Left ventricle myocardium superior (tissue), 1 donor: ENCODE measurements at places on chromosomes 12 and 14.

DNA sequence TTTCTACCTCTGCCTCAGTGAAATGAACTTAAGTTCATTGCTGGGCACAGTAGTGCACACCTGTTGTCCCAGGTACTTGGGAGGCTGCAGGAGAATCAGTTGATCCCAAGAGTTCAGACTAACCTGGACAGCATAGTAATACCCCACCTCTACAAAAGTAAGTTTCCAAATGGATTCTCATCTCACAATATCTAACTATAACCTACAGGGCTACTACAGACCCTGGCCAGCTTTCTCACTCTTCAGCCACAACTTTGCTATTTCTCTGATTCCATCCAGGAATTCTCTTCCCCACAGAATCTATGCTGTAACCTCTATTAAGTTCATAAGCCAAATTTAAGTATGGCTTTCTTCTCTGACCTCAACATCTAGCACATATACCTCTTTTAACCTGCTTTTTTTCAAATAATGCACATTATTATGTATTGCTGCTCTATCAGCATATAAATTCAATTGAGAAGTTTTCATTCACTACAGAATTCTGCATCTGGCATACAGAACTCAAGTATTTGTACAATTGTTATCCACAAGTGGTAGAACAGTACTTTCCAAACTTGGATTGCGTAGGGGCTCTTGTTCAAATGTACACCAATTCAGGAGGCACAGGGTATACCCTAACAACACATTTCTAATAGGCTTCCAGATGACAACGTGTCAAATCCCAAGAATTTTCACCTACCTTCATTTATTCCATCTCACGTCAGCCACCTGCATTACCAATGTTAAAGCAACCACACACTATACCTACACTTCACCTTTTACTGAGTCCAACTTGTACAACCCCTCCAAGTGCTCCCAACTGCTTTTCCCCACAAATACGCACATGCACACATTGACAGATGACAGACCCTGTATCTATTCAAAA lies 3.8 kb downstream of the RPS29 start:
- no peak for DNase-seq

DNA sequence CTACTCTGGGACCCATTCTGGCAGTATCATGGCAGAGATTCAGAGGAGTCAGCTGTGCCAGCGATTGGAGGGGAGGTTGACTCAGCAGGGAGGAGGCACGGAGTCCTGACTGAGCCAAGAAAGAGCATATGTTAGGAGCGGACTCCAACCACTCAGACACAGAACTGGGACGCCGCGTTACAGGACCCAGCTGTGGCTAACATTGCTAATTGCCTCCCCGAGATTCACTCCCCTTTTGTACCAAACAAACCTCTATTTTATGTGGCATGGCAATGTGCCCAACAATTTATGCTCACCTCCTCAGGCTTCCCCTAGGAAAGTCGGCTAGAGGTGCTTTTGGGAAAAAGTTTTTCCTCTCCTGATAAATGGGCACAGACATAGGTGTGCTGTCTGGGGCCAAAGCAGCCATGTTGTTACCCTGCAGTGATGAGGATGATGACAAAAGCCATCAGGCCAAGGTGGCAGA lies 15.2 kb upstream of the CLIP1 start:
- DNase-seq, result peak; percentile 62

GRCh38 chr14:76767681-76768656 lies 6.7 kb downstream of the VASH1 start:
- peak; percentile 76 for DNase-seq

DNA sequence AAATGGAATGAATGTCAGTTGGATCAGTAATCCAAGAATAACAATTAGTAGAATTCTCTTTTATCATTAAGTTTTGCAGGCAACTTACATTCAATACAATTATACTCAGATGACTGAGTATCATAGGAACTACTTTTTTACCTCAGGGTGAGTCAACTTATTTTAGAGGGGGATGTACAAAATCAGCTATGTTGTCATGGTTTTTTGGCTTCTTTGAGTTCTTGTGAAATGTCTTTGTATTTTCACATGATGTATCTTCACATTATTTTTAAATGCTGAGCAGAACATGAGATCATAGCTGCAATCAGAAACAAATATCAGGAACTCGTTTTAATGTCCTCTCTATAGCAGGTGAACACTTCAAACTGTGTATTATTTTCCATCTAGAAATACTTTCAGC lies 65.3 kb upstream of the PTPRR start:
- DNase-seq, result no peak

DNA sequence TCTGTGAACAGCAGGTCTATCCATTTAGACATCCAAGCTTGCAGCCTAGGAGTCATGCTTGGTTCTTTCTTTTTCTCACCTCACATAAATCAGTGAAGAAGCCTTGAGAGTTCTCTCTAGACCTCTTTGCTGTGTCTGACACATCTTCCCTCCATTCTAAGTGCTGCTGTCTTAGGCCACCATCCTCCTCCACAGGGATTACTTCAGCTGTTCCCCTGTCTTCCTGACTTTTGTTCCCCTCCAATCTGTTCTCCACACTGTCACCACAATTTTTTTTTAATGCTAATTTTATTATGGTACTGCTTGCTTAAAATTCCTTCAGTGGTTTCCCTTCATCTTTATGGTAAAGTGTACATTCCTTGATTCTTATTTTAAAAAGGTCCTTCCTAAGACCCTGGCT lies 71.8 kb downstream of the DERA start:
- no peak for DNase-seq

GRCh38 chr12:25271486-25272098 lies 20.9 kb upstream of the KRAS start:
- no peak for DNase-seq

GRCh38 chr12:6666211-6666610 lies 3.3 kb upstream of the ING4 start:
- no peak for DNase-seq

DNA sequence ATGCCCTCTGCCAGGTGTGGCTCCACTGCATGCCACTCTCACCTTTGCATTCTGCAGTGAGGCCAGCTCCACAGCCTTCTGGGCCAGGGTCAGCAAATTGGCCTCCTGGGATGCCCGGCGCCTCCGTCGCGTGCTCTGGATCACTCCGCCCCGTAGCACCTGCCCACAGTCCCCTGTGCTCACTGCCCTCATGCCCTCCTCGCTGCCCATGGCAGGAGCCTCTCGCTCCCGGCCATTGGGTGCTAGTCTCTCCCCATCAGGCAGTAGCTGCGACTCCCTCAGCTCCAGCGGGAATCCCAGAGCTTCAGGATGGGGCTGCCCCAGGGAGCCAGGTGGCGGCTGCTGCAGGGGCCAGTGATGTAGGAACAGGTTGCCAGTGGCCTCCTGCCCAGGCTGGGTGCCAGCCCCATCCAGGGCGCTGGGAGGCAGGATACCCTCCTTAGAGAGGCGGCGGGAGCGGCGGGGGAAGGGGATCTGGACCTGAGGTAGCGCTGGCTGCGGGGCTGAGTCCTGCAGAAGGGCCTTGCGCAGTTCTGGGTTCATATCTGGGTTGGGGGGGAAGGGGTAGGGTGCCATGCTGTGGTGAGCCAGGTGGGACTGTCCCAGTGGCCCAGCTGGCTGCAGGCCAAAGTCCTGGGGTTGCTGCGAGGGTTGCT lies 24.5 kb upstream of the PNMA1 start:
- no peak for DNase-seq

DNA sequence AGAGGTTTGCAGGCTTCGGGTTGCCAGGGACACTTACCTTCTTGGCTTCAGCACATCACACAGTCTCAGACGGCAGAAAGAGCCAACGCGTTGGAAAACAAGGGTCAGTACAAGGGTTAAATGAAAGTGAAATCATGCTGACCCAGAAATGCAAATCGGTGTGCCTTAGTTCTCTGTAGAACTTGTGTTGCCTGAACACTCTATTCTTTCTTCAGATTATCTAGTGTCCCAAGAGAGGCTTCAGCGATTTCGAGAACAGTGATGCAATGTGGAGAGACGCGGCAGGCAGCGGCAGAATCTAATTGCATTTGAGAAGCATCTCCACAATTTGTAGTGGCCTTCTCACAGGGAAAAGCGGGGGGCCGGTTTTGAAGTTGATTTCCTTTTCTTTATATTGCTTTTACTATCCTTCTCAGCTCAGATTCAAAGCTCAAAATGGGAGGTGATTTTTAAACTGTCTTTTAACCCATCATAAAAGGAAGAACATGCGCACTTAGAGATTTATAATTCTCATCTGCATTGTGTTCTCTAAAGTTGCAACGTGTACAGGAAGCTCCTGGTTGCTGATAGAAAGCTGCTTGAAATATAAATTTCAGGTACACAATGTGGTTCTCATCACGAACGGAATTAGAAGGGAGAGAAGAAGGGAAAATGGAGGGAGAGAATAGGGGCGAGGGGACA lies 67.8 kb upstream of the EGLN3 start:
- peak; percentile 66 for DNase-seq

- DNase-seq, result peak; percentile 68
Measured at GRCh38 chr14:50000380-50001150, 107.7 kb downstream of the ARF6 start.

DNA sequence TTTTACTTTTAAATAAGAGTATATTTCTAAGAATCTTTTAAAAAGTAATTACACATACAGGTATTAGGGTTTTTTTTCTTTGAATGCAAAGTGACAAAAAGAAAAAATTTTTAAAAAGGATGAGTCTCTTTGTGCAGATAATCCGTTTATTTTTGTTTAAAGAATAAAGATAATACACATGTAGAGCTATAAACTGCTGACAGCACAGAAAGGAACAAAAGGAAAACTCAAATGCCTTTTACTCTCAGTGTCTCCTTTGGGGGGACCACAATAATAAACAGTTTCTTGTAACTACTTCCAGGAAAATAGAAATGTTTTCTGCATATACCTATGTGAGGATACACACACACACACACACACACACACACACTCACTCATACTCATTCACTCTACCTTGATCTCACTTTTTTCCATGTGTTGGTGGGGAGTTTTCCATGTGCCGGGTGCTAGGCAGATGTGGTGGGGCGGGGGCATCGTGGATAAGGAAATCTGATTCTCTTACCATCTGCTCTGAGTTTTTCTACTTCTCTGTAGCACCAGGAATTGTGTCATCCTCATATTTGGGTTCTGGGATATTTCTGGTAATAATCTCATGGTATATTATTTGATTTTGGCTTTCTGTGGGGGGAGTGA lies 58.1 kb downstream of the KCTD10 start:
- no peak for DNase-seq

GRCh38 chr12:31105668-31106067 lies 32.0 kb downstream of the DDX11 start:
- no peak for DNase-seq

DNA sequence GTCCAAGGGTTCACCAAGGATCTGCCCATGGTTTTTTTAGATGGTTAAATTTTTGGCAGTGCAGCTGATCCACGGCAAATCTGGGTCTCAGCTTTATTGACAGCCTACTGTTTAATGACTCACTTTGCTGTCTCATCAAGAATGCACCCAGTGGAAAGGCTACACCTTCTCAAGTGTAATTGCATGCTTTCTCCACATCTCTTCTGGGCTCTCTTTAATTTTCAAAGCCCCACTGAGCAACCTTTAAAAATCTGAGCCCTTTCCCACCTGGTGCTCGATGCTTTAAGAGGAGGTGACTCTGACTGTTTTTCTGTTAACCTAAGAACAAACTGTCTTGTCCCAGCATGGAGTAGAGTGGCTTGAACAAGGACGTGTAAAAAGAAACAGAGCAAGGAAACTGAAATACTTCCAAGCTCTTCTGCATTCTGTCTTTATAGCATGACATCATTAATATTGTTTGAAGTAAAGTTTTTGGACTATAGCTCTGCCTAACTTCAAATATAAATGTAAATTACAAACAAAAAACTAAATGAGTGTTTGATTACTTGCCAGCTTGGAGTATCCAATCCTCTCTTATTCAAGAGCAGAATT lies 214.2 kb upstream of the KRR1 start:
- DNase-seq, result no peak

DNA sequence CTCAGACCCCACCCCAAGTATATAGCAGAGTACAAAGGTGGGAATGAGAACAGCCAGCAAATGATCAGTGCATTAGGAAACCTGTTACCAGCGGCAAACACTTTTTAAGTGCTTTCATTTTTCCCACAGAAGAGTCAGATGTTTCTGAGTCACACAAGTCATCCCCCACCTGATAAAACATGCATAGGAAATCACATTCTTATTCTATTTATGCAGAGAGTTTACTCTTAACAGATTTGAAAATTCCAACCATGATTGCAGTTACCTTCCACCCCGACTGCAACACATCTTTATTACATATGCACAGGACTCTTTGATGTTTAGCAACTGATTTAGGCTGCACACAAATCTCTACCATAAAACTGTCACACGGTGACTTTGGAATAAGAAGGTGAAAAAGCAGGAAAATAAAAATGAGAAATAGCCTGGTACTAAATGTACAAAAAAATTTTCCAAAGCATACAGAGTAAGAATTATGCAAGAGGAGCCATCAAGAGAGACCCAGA lies 236.4 kb downstream of the PAWR start:
- no peak for DNase-seq

- DNase-seq, result no peak
Measured at GRCh38 chr12:47882781-47883546, 21.8 kb downstream of the VDR start.

DNA sequence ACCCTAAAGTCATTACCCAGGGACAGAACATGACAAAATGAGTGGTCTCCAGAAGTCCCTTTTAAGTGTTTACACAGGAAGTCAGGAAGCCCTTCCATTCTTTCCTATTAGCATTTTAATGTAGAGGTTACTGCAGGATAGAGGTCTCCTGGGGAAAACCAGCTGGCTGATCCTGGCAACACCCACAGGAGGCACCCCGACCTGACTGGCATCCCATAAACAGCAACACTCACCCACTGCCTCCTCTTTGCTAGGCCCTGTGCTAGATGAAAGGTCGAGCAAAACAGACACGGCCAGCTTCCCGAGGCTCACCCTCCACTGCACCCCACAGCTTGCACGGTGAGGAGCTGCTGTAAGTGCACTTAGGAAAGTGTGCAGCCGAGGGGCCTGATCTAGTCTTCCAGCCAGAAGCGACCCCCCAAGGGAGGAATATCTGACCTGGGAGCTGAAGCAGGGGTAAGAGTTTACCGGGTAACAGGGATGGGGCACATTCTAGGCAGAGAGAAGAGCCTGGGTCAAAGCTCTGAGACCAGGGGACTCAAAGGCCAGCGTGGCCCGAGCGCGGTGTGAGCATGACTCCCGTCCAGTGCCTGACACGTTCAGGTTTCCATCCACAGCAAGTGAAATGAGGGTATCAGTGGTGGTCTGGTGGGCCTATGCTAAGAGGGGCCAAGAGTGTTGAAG lies 9.0 kb downstream of the DAZAP2 start:
- DNase-seq, result no peak

DNA sequence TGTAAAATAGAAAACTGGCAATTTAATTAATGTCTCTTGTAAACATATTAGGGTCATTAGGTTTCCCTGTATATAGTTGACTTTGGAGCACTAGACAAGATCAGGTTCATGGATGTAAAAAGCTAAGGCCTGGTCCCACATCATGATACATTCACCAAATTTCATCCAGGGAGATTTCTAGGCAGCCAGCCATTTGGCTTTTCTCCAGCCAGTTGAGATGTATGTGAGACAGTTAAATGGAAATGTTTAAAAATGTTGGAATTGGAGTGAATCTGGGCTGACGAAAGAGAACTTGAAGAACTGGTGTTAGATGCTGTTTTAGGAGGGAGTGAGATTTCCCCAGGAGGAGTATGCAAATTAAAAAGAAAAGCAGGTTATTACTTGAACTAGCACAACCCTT lies 41.8 kb upstream of the CLEC14A start:
- no peak for DNase-seq
